ENCODE measurements at places on chromosomes 6 and 20.

DNA sequence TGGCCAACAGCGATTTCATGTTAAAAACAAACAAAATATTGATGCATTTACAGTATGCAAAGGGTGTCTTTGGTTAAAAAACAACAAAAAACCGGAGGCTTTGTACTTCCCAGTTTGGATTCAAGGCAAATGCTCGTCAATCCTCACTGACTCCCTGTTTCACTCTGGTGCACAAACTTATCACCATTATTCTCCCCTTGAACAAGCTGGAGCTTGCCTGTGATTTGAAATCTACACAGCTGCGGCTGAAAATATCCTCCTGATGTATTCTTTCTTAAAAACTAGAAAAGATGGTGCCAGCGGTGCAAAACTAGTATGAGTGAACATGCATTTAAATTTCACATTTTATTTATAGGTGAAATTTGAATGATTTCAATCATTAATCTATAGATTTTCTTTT, 3.3 kb downstream of the PERP start:
- no peak for DNase-seq

GRCh38 chr6:49401063-49401462, 62.0 kb downstream of the MMUT start:
- no peak for DNase-seq

- DNase-seq: no peak
These were observed 145.3 kb downstream of the AIG1 start for GRCh38 chr6:143205991-143206390.

DNA sequence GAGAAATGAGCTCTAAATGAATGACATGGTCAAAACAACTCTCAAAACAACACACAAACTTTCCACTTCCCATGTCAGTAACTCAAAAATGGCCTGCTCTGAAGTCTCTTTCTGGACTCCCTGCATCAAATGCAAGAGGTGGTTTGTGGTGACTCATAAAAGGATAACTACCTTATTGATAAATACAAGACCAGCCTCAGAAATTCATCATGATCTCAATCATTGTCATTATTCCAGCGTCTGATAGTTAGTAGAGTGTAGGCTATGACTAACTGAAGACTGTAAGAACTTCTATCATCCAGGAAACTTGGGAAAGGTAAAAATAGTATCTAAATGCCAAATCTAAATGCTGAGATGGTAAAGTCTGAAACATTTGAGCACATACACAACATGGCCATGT, 369.4 kb downstream of the BMP2 start:
- DNase-seq: no peak

DNA sequence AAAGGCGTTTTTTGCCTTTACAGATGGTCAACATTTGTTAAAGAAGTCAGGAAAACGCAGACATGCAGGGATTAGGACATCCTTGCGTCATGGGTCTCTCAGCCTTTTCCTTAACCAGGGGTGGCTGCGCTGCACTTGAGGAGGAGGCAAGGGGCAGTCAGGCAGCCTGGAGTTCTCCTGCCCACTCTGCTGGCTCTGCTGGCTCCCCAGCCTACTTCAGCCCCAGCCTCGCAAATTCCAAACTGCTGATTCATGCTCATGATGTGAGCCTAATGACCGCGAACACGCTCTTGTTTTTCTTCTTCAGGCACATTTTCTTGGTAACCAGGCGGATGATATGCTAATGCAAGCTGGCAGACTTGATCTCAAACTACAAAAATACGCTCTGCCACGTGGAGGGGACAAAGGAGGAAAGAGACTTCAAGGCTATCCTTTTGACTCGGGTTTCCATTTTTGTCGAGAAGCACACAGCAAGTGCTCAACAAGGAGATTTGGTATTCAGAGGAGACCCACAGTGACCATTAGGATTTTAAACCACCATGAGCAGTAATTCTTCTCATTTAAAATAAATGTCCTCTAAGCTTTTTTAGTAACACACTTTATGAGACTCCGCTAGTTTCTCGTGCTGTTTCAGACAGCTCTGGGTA, 290.3 kb upstream of the STXBP5 start:
- DNase-seq: no peak

- DNase-seq: no peak
These were observed 54.5 kb downstream of the IPCEF1 start for GRCh38 chr6:154301839-154302752.

DNA sequence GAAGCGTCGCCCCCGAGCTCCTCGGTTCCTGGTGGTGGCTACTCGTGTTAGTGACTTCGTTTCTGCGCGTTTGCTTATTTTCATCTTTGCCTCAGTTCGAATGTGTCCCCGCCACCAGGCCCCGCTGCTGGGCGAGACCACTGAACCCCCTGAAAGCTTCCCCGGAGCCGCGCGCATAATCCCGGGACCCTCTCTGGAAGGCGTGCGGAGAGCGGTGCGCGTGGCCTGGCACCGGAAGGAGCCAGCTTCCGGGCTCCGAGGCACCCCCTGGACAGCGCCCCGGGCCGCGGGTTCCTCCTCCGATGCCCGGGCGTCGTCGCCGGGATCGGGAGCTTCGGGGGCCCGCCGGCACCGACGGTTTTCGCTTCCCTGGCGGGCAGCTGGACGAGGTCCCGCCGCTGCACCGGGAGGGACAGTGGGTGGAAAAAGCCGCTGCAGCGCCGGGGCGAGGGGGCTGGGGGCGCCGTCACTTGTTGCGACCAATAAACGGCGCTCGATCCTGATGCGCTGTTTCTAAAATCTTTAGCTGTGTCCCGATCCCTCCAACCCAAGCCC, 643 bp upstream of the SLC35D3 start:
- DNase-seq: no peak

- DNase-seq: no peak
These were observed 6.8 kb upstream of the SPATS1 start for GRCh38 chr6:44335631-44336030.

DNA sequence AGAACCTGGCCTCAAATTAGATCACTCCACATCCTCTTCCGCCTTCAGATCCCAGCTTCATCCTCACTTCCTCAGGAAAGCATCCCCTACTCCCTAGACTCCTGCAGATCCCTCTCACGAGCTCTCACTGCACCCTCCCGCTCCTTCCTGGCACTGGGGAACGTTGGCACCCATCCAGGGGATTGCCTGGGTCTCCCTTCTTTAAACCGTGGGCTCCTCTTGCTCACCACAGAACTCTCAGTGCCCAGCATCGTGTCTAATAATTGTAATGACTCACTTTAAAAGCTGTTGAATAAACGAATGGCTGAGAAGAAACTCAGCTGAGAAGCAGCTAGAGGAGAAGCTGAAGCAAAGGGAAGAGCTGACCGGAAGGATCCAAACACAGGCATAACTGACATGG, 20.4 kb downstream of the ZC3H12D start:
- no peak for DNase-seq

- no peak for DNase-seq
These were observed 27.0 kb downstream of the CLIC5 start for GRCh38 chr6:45988635-45989034.

Data from stimulated activated CD8-positive, alpha-beta memory T cell treated with anti-CD3 and anti-CD28 coated beads, Interleukin-15, amount 100 ng/mL, for 24 hours (primary cell).